ENCODE measurements at places on chromosomes 2 and 18. TPM values are rescaled to one million over a fixed set of nuclear protein-coding genes. Genes with fewer than 3 reads are reported as not detected.

The STARD6 gene
- not detected for total RNA-seq

The RASGRP3 gene
- total RNA-seq: not detected

DNA sequence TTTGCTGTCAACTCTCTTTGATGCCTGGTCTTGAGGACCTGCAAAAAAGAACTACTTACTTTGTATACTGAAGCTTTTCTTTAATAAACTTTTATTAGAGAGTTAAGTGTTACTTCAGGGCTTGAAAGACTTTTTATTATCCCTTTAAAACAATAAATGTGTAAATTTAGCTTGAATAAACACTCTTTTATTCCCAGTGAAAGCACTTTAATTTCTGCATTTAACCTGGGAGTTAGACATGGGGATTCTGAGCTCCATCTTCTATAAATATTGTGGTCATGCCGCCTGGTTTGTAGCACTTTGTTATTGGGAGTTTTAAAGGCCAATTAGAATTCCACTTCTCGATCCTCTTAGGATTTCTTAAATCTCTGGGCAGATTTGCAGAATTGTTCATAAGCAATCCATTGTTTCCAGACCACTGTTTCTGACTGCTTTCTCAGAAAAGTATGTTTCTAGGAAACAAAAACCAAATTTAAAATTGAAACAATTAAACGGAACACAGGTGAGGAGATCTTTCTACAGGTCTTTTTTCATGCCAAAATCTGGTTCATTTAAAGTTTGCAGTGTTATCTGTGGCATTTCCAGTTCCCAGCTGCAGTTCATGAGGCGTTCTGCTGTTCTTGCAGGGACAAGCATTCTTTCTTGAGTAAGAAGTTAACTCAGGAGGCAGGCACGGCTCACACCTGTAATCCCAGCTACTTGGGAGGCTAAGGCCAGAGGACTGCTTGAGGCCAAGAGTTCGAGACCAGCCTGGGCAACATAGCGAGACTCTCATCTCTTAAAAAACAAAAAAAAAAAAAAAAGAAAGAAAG, 18.1 kb upstream of the E2F6 start:
- DNase-seq: no peak

DNA sequence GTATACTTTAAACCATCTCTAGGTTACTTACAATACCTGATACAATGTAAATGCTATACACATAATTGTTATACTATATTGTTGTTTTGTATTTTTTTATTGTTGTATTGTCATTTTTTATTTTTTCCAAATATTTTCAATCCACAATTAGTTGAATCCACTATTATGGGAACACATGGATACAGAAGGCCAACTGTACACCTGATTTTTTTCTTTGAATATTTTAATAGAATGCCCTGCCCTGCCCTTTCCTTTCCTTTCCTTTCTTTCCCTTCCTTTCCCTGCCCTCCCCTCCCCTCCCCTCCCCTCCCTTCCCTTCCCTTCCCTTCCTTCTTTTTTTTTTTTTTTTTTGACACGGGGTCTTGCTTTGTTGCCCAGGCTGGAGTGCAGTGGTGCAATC, 120.2 kb downstream of the SLC4A3 start:
- DNase-seq: no peak

The NYAP2 gene
- total RNA-seq: not detected

- DNase-seq: no peak
Measured at GRCh38 chr2:158144914-158145625, 43.4 kb downstream of the UPP2 start.

- no peak for DNase-seq
Measured at GRCh38 chr2:163849756-163850435, 114.1 kb upstream of the FIGN start.

DNA sequence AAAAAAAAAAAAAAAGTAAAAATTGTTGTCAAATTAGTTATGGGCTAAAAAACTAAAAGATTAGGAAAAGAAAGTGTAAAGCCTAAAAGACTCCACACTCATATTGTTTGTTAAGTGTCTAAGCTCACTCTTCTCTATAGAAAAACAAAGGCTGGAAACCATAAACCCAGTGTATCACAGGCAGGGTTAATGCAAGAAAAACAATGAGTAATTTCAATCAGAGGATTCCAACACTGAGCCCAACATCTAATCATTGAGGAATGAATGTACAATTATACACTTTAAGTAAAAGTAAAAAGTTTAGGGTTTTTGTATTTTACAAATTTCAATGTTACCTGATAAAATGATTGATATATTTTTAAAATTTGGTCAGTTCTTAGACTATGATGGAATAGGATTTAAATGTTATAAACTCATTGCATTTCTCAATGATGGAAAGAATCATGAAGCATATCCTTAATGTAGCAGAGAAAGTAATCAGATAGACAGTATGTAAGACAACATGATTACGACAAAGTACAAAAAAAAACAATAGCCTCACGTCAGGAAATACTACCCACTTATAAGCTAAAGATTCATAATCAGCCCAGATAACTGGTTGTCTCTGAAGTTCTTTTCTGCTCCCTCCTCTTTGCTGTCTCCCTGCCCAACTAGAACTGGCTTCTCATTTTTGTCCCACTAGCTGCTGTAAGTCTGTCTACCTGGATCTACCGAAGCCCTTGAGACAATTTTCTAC, 44.5 kb upstream of the SP3 start:
- no peak for DNase-seq

- peak; percentile 24 for DNase-seq
Measured at GRCh38 chr2:216546641-216547403, 48.2 kb downstream of the RPL37A start.

GRCh38 chr2:31735716-31736115, 155.0 kb upstream of the SRD5A2 start:
- DNase-seq: no peak

GRCh38 chr2:209817844-209818271, 46.2 kb downstream of the UNC80 start:
- no peak for DNase-seq

GRCh38 chr2:38948995-38949394, 59.3 kb downstream of the ARHGEF33 start:
- DNase-seq: no peak

The PTPRM gene
- total RNA-seq: not detected

- DNase-seq: peak; percentile 79
Measured at GRCh38 chr18:55236150-55236931, 277.1 kb upstream of the CCDC68 start.

- no peak for DNase-seq
Measured at GRCh38 chr2:54081574-54081973, 33.8 kb upstream of the ACYP2 start.

GRCh38 chr2:26185954-26186770, 13.3 kb downstream of the GAREM2 start:
- no peak for DNase-seq

DNA sequence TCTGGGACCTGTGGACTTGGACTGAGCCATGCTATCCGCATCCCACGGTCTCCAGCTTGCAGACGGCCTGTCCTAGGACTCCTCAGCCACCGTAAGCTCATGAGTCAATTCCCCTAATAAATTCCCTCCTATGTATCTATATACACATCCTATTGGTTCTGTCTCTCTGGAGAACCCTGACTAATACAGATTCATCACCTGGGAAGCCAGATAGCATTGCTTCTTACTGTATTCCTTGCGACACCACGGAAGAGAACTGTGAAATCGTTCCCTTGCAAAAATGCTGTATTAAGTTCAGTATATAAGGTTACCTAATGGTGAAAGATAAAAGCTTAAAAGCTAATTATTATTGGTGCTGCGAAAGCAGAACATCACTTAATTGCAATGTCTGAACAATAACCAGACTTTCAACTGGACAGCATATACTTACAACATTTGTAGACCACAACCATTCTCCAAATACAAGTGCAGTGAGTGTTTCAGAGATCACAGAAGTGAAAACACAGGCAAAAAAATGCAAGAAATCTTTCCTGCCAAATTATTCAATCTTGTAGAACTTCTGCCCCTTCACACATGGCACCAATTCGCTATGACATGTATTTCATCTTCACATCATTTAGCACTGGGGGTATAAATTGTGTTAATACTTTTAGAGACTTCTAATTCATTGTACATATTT, 352.9 kb downstream of the TXNL1 start:
- no peak for DNase-seq

DNA sequence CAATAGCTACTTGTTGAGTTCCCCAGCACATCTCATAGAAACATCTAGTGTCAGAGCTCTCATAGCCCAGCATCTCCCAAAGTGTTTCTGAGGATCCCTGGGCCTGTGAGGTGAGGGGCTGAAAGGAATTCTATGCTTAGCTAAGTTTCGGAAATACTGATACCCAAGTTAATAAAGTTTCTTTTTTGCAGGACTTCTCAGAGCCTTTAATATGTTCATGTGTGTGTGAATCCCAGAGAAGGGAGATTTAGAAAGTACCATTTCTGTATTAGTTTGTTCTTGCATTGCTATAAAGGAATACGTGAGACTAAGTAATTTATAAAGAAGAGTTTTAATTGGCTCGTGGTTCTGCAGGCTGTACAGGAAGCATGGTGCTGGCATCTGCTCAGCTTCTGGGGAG, 211.2 kb downstream of the TSN start:
- no peak for DNase-seq

DNA sequence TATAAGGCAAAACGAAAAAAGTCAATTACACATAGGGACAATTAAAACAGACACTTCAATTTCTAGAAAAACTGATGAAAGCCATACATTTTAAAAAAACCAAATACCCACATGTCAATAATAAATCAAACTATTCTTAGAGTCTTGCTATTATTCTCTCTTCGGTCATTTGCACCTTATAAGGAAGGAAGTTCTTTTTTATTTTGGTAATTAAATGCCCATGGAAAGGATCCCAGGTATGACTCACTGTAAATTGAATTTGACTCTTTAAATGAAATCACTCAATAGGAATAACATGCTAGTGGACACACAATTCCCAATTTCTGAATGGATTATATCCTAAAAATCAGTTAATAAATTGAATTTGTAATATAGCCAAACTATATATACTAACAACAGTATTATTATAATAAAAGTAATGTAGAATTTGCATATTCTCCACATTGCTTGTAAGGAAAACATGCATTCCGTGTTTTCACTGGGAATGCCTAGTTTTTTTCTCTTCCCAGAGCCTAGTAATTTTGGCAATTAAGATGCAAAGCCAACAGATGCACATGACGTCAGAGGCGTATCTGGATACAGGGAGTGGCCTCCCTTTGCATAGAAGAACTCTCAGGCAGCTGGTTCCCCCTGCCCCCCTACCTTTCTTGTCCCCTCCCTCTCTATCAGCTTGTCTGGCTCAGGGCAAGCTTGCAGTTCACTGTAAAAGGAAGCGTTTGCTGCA, 153.5 kb upstream of the PGAP1 start:
- peak; percentile 93 for DNase-seq

The PLEKHH2 gene
- 2.2 TPM for total RNA-seq

DNA sequence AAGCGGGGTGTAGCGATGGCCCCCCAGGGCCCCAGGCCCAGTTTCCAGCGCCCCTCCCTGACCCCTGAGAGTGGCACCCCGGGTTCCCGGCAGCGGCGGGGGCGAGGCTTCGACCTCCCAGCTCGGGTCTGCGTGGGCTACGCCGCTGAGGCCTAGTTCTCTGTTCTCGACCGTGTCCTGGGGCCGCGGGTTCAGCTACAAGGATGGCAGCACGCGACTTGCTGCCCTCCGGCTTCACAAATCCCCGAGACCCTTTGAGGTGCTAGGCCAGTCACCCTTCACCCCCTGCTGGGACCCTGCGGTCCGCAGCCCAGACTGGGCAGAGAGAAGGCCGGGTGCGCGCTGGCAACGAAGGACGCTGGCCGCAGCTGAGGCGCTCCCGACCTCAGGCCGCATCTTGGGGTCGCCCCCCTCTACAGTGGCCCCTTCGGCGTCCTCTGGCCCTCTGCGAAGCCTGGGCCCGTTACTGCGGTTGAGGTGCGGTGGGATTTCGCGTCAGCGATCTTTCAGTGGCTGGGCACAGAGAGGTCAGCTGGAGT, 1.2 kb downstream of the OTX1 start:
- no peak for DNase-seq

DNA sequence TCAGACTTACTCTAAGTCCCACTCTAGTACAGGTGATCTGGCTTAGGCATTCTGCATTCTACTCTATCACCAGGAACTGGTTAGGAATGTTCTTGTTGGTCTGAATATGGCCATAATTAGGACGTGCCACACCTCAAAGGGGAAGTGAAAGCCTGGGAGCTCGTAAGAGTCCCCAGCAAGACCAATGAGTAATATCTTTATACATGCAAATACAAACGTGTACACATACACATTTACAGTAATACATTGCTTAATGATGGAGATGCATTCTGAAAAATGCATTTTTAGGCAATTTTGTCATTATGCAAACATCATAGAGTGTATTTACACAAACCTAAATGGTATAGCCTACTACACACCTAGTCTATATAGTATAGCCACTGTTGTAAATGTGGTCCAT, 19.5 kb upstream of the ERCC3 start:
- no peak for DNase-seq

The XDH gene
- total RNA-seq: 0.09 TPM

- DNase-seq: peak; percentile 98
Measured at GRCh38 chr2:165462443-165462842, 7.1 kb upstream of the CSRNP3 start.

DNA sequence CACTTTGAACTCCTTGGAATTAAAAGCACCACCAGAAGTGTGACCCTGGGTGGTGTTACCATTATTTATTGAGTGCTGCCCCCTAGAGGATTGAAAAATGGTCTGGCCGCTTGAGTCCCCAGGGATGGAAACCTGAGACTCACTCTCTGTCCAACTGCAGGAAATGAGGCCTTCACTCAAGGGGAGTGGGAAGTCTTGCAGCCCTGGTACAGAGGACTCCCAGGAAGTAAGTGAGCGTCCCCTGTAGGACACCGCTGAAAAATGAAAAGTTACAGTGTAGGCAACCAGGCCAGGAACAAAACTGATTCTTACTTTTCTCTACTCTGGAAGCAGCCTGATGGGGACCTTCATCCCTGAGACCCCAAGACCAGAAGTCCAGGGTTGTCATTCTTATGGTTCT, 2.2 kb upstream of the NRP2 start:
- peak; percentile 97 for DNase-seq

- peak; percentile 12 for DNase-seq
Measured at GRCh38 chr2:149562324-149562723, 25.3 kb downstream of the MMADHC start.

GRCh38 chr2:109447251-109447661, 166.5 kb downstream of the SEPTIN10 start:
- DNase-seq: peak; percentile 86

GRCh38 chr2:9944330-9944758, 7.1 kb upstream of the GRHL1 start:
- DNase-seq: no peak

The OTOS gene
- not detected for total RNA-seq

DNA sequence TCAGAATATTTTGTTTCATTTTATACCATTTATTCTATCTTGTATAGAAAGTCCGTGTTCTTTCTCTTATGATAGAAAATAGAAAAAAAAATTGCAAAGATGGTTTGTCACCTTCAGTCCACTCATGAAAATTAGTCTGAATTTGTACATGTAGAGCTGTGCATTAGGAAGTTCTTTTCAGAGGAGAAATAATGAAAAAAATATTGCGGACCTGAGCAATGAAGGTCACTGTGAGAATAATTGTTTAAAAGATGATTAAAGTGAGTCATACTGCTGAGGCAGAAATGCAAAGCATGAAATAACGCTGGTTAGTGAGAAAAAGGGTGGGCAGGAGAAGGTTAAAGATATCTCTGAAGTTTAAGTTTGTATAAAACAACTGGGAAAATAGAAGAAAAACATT, 431.1 kb downstream of the TMX3 start:
- DNase-seq: no peak

The SNED1 gene
- 5.0 TPM for total RNA-seq

Measured in A673 (cell line).